Fibroblast of skin of right biceps (primary cell): ENCODE measurements at places on chromosomes 11 and 22.
A peak's percentile ranks its signal among the peaks of the same experiment; 100 is the strongest.

DNA sequence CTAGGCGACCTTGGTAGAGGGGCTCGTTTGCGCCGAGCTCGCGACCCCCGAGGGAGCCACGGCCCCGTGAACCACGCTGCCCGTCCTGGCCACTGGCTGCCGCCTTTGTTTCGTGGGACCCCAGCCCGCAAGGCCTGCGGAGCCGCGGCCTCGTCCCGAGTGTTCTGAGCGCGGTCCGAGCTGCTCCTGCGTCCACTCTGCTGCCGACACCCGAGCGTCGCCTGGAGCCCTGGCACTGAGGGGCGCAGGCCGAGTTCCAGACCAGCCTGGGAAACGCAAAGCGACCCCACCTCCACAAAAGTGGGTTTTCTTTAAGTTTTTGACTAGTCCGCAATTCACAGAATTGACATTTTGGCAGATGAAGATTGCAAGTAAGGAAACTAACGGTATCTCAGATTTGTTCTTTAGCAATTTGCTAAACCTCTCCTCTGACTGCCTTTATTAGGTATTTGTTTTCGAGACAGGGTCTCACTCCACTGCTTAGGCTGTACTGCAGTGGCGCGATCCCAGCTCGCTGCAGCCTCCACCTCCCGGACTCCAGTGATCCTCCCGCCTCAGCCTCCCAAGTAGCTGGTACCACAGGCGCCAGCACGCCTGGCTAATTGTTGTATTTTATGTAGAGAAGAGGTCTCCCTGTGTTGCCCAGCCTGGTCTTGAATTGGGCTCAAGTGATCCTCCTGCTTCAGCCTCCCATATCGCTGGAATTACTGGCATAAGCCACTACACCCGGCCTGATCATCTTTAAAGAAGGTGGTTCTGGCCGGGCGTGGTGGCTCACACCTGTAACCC lies 879 bp upstream of the RNH1 start:
- DNase-seq: no peak

- no peak for DNase-seq
Observed at GRCh38 chr22:24426851-24427499, 424 bp upstream of the ADORA2A start.

DNA sequence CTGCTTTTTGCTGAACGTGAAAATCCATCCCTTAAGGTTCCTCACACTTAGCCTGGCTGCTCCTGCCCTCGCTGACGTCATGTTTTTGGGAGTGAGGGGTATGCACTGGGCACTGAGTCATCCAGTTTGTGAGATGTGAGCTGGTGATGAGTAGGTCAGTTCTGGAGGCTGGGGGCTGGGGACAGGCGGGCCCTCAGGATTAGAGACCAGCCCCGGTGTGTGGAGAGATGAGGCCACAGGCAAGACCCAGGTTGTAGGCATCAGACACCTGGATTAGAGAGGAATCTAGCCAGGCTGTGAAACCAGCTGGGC lies 9.2 kb downstream of the KCNC1 start:
- DNase-seq: peak; percentile 77

DNA sequence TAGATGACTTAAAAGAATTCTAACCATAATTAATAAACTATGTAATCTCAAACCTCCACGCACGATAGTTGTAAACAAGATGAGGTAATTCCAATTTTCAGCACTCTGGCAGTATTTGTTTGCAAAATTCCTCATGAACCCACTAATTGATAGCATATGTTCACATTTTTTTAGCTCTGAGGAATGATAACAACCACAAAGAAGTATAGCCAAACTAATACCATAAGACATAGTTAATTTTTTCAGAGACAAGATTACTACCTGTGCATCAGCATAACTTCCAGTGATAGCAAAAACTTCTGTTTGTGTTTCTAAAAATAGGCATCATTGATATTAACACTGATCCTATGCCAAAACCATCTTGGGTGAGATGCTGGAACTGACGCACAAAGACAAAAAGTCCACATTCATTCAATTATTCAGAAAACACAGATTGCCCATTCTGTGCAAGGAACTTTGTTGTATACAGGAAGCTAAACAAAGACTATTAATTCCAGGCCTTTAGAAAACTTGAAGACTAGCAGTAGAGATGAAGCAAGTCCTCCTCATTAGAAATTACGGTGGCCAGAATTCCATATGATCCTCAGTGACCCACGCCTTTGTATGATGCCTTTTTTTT lies 57.7 kb downstream of the PDGFD start:
- DNase-seq: peak; percentile 90

GRCh38 chr11:19294444-19294843 lies 53.7 kb upstream of the E2F8 start:
- no peak for DNase-seq

DNA sequence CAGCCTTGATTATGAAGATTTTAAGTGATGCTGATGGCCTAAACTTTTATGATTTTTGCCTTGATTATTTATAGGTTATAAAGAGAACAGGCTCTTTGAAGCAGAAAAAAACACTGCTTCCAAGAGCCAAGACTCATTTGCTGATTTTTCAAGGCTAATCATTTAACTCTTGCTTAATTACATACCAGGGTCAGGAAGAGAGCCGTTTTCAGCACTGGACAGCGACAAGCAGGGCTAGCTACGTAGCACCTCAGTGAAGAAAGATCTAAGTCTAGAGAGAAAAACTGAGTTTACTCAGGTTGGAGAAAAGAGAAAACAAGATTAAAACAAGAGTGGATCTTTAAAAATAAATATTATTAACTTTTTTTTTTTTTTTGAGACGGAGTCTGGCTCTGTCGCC lies 615.4 kb upstream of the B3GAT1 start:
- DNase-seq: peak; percentile 26

DNA sequence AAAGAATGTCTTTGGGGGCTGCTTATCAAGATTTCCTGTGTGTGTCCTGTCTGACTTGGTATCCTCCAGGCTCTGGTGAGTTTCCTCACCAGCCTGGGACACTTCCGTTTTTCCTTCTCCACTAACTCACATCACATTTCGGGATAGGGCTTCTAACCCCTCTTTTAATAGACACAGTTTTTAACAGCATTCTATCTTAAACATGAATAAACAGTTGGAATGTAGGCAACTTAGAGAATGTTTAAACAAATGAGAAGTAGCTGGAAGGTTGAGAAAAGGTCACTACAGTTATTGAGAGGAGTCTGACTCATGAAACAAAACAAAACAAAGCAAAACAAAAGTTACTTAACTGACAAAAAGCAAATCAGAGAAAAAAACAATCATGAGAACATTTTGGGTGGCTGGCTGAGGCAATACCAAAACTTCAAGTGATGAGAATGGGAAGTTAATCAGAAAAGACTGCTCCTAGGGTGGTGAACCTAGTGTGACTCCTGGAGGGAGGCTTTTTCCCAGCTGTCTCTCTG lies 64.7 kb upstream of the CTSC start:
- DNase-seq: peak; percentile 73

- DNase-seq: no peak
Observed at GRCh38 chr11:45995342-45995734, 72.9 kb downstream of the LARGE2 start.

- DNase-seq: no peak
Observed at GRCh38 chr22:29195118-29195963, 10.4 kb upstream of the EMID1 start.

DNA sequence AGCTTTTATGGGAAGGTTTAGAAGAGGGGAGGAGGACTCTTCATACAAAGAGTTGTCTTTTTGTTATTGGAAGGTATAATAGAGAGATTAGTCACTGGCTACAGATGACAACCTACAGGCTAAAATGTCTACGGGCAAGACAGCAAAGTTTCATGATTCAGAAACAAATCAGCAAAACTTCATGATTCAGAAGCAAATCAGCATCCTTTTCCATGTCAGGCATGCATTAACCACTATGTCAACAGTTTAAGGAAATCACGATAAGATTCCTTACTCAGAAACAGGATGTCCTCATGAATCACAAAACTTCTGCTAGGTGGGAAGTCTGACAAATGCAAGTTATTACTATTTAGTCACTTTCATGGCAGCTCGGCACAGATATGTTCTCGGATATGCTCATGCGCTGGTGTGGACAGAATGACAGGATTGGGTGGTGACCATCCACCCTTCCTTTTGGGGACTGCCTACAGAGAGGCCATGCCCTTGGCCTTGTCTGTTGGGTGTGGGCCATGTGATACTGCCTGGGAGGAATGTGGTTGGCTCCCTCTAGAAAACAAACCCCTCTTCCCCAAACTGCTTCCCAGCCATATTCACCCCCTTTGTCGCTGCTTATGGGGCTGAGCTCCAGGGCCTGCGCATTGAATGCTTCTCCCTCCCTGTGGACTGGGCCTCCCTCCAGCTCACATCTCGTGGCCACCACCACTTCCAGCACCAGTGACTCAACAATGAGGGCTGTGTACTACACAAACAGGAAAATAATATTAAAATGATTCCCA lies 10.1 kb downstream of the C11orf91 start:
- DNase-seq: peak; percentile 100

- DNase-seq: no peak
Observed at GRCh38 chr22:35065796-35066218, at the start of gene ISX. ISX (plus strand) TSS chr22:35066158; CDS start chr22:35067088, 930 bp downstream.

GRCh38 chr11:29656597-29656996 lies 360.2 kb downstream of the KCNA4 start:
- DNase-seq: no peak

- no peak for DNase-seq
Observed at GRCh38 chr11:27227736-27228135, 135.3 kb downstream of the CCDC34 start.

GRCh38 chr11:66432597-66432996 lies 6.1 kb downstream of the MRPL11 start:
- DNase-seq: no peak

DNA sequence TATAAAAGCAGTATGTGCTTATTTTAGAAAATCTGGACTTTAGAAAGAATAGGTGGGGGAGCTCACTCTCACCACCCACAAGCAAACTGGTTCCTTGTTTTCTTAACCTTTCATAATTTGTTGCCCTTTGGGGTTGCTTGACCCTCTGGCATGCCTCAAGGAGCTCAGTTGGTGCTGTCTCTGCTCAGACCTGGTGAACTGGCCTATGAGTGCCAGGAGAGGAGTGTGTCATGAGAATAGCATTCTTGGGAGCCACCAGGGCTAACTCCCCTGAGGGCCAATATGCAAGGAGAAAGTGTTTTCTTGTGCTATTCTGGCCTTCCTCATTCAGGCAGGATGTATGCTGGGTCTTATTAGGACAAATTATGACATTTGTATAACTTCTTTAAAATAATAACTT lies 21.0 kb upstream of the AMOTL1 start:
- no peak for DNase-seq

DNA sequence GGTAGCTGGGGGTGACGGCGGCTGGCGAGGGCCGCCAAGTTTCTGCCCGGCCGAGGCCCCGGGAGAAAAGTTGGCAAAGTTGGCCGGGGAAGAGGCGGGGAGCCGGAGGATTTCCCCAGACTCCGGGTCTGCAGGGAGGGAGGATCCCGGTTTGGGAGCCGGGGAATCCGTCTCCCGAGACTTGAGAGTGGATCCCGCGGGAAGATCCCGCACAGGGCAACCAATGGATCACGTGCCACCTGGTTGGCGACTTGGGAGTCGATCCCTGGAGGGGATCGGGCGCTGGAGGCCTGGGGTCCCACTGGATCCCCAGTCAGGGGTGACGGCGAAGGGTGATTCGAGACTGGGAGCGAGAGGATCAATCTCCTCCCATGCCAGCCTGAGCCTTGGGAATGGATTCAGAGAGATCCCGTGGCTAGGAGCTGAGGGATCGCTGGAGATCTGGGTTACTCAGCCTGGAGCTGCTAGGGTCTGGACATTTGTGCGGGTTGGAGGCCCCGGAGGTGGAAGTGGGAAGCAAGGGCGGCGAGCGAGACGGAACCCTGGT lies 394 bp downstream of the KIAA1671 start:
- DNase-seq: no peak

GRCh38 chr11:95991545-95991944 lies 67.6 kb upstream of the MTMR2 start:
- peak; percentile 67 for DNase-seq

DNA sequence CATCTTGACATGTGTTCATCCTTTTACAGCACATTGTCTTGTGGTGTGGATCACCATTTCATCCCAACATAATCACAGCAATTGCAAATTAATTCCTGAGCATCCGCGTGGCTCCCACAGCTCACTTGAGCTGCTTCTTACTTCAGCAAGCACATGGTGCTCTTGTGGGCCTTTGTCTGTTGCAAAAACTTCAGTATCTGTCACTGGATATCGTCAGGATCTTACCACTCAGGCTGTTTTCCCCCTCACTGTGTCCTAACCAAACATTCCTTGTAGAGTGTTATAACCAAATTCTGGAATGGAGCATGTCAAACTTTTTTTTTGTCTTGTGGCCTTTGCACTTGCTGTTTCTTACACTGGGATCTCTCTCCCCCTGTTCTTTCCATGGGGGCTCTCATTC lies 683.1 kb upstream of the ARHGAP42 start:
- DNase-seq: no peak

DNA sequence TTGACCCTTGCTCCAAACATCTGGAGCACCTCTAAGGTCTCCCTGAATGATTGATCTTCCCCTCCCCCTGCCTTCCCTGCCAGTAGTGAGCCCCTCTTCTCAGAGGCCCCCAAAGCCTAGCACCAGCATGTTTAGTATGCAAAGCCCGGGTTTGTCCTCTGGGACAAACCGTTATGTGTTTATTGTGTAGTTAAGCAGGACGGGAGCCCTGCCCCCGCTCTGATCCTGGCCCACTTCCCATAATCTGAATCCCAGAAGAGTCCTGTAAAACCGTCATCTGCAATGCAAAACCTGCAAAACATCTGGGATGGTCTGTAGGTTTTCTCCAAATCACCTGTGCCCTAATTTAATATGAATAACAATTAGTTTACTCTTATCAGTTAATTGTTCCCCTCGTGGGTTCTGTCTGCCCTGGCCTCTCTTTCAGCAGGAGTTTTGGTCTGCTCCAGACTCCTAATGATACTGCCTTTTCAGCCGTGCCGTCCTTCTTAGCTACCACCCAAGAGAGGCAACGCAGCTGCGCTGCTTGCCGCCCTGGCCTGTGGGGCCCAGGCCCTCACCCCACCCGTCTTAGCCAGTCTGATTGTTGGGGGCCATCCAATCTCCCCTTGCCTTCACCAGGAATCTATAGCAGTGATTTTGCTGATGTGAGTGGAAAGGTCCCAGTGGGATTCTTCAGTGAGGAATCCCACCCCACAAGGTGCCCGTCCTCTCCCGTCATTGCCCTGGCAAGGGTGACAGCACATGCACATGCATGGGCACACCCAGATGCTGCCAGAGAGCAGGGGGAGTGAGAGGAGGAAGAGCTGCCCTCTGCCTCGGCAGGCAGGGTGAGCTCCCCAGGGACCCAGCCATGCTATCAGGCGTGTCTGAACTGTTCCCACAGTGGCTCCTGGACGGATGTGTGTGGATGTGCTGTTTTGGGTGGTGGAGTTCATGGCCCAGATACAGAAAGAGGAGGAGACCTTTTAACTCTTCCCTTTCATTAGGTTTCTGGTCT lies 3.0 kb upstream of the B3GAT1 start:
- DNase-seq: no peak
